ENCODE measurements at places on chromosomes 4 and X.

DNA sequence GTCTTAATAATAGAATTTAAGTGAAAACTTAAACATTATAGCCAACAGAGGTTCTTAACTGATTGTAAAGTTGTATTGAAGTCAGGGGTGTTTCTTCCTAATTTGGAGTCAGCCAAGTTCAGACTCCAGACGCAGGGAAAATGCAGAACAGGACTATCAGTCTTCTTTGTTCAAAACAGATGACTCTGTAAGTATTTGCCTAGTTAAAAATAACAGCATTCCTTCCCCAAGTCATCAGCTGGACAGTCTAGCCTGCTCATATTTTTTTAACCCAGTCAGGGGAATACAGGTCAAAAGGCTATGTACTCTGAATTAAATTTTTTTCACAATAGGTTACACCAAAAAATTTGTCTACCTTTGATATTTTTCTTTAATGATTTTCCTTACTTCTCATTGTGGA is 73.8 kb upstream of the DCLK2 start:
- H3K36me3 ChIP-seq = no peaks in the 10 kb centered on the region
- no peak overlapping the region for H3K27ac ChIP-seq
- peaks cover 7% of the 10 kb centered on the region for H3K27me3 ChIP-seq
- H3K4me3 ChIP-seq = no peak overlapping the region
- DNase-seq = no peak
- no peaks in the 10 kb centered on the region for H3K4me1 ChIP-seq

GRCh38 chrX:19810802-19811201 is 76.6 kb downstream of the SH3KBP1 start:
- no peaks in the 10 kb centered on the region for H3K36me3 ChIP-seq
- H3K27ac ChIP-seq = no peak overlapping the region

DNA sequence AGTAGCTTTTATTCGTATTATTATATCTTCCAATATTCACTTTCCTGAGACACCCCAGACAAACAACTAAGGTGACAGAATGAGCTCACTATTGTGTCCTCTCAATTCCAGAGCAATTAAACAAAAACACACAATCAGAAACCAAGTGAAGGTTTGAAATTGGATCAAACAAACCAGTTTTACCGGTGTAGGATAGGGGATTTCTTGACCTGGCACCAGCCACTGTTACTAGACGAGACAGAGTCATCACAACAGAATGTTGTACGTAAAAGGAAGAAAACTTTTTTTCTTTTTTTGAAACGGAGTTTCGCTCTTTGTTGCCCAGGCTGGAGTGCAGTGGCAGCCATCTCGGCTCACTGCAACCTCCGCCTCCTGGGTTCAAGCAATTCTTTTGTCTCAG is 43.7 kb downstream of the LDOC1 start:
- DNase-seq = no peak
- no peak overlapping the region for H3K27ac ChIP-seq
- no peaks in the 10 kb centered on the region for H3K4me1 ChIP-seq

DNA sequence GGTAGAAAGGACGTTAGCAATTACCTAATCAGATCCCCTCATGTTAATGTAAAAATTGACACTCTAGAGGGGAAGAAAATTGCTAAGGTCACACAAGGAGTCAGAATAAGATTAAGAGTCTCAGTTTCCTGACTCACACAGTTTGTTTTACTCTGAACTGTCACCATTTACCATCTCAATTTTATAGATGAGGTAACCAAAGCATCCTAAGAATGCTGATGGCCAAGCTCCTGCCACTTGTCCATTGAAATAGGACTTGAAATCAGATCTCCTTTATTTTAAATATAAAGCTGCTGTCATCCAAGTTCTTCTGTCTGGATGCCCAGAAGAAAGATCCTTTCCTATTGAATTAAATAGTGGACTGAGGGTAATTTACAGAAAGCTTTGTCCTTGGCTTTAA is 114.8 kb upstream of the VAMP7 start:
- no peak for DNase-seq
- no peak overlapping the region for H3K27ac ChIP-seq
- H3K27me3 ChIP-seq = no peaks in the 10 kb centered on the region
- no peaks in the 10 kb centered on the region for H3K36me3 ChIP-seq
- peaks cover 3% of the 10 kb centered on the region for H3K4me1 ChIP-seq
- H3K4me3 ChIP-seq = no peak overlapping the region

GRCh38 chr4:31291238-31291637 is 571.1 kb downstream of the PCDH7 start:
- no peaks in the 10 kb centered on the region for H3K4me1 ChIP-seq
- no peaks in the 10 kb centered on the region for H3K36me3 ChIP-seq
- no peak overlapping the region for H3K4me3 ChIP-seq
- DNase-seq = no peak
- H3K27ac ChIP-seq = no peak overlapping the region
- no peaks in the 10 kb centered on the region for H3K27me3 ChIP-seq
